ENCODE measurements at places on chromosomes 12 and 14. TPM values are rescaled to one million over a fixed set of nuclear protein-coding genes. Genes with fewer than 3 reads are reported as not detected.

DNA sequence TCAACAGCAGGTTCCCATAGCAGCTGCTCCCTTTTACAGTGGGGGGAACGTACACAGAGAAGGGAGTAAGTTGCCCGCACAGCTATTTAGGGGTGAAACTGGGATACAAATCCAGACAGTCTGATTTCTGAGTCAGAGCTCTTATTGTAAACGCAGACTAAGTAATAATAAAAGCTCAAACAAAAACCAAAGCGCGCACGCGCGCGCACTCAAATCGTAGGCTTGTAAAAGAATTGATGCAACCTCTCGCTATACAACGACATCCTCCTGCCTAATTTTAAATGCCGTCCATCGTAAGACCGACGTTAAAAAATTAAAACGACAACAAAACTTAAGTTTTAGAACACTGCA is 747 bp upstream of the DACT1 start:
- peak overlapping the region; percentile 54 for H3K4me3 ChIP-seq
- peak overlapping the region; percentile 88 for H3K27ac ChIP-seq
- no peak for DNase-seq
- peaks cover 7% of the 10 kb centered on the region for H3K4me1 ChIP-seq
- H3K36me3 ChIP-seq = peaks cover 2% of the 10 kb centered on the region

DNA sequence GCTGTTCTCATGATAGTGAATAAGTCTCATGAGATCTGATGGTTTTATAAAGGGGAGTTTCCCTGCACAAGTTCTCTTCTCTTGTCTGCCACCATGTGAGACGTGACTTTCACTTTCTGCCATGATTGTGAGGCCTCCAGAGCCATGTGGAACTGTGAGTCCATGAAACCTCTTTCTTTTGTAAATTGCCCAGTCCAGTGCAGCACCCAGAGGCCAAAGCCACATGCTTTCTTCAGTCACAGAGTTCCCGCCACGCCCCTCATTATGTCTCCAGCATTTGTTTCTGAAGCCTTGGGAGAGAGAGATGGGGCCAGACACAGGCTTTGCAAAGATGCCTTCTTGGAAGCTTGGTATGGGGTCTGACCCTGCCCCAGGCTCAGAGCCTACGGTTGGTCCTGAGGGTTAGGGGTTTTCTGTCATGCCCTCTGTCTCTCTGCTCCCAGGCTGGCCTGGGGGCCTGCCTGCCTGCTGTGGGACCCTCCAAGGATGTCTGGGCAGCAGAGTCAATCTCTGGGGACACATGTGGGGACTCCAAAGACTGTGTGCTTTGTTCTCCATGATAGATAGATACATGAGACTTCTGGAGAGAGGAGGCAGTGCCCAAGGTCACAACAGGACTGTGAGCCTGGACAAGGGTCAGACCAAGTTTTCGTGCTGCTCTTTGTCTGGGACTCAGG is 114.1 kb upstream of the PRMT8 start:
- no peak for DNase-seq
- peaks cover 10% of the 10 kb centered on the region for H3K4me1 ChIP-seq

GRCh38 chr14:60723907-60724618 is at the start of gene SIX4:
SIX4 (minus strand) TSS chr14:60724351; CDS start chr14:60724074, 277 bp downstream.
- no peak for DNase-seq
- H3K36me3 ChIP-seq = peaks cover 3% of the 10 kb centered on the region
- H3K27me3 ChIP-seq = peaks cover 33% of the 10 kb centered on the region
- peak within 1 kb of the TSS; percentile 71 for H3K4me3 ChIP-seq
- H3K27ac ChIP-seq = peak within 1 kb of the TSS; percentile 61

GRCh38 chr12:79662046-79662811 is 28.5 kb downstream of the PAWR start:
- H3K4me1 ChIP-seq = no peaks in the 10 kb centered on the region
- no peaks in the 10 kb centered on the region for H3K36me3 ChIP-seq

GRCh38 chr12:108198043-108198442 is 69.0 kb downstream of the WSCD2 start:
- peaks cover 5% of the 10 kb centered on the region for H3K36me3 ChIP-seq
- no peak overlapping the region for H3K4me3 ChIP-seq
- DNase-seq = no peak
- H3K27ac ChIP-seq = no peak overlapping the region
- H3K27me3 ChIP-seq = no peaks in the 10 kb centered on the region

Gene ADAMTS20
- 0.44 TPM for total RNA-seq

All from spinal cord (tissue), 10 donors.